ENCODE measurements at places on chromosomes 3 and 15.

DNA sequence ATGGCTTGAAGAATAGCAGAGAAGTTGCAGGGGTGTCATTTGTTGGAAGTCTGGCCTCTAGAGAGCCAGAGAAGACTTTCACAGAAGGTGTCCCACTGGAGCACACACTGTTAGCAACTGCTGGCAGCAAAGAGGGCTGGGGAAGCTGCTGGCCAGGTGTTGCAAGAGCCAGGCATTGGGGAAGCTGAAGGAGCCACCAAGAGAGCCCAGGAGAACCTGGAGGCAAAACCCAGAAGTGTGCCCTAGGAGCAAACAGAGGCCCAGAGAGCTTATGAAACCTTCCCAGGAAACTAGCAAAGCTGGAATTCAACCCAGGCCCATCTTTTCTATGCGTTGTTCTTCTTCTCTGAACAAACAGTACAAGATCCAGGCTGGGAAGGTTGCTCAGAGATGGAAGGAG lies 132.7 kb upstream of the TRIM42 start:
- DNase-seq: no peak

- DNase-seq: no peak
Measured at GRCh38 chr3:42589382-42590109, 1.1 kb upstream of the SS18L2 start.

- no peak for DNase-seq
Measured at GRCh38 chr15:73082812-73083211, 30.5 kb downstream of the NEO1 start.

GRCh38 chr15:51576911-51577500 lies 45.6 kb downstream of the DMXL2 start:
- no peak for DNase-seq

GRCh38 chr15:65309882-65310418 lies 5.5 kb downstream of the RNU5B-1 start:
- no peak for DNase-seq

- DNase-seq: no peak
Measured at GRCh38 chr3:193874512-193874911, 261.4 kb upstream of the HES1 start.

GRCh38 chr3:45056608-45057301 lies 30.7 kb downstream of the CLEC3B start:
- no peak for DNase-seq

- no peak for DNase-seq
Measured at GRCh38 chr3:25166016-25166415, 262.0 kb upstream of the RARB start.

GRCh38 chr15:51967583-51967982 lies 4.0 kb downstream of the LEO1 start:
- no peak for DNase-seq

DNA sequence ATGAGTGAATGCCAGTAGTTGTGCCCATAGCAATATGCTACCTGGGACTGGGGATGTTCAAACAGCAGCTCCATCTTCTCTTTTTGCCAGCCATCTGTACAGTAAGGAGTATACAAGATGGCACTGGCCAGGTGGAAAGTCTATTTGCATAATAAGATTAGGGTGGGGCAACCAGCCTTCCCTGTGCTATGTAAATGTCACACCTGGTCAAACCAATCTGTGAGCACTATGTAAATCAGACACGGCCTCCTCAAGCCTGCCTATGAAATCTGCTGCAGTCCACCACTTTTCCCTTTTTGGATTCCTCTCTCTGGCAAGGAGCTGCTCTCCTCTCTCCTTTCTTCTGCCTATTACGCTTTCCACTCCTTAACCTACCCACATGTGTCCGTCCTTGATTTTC lies 53.0 kb downstream of the C3orf80 start:
- no peak for DNase-seq

- DNase-seq: no peak
Measured at GRCh38 chr15:79169526-79170133, 79.0 kb upstream of the RASGRF1 start.

- no peak for DNase-seq
Measured at GRCh38 chr3:171838218-171838720, 4.9 kb upstream of the TMEM212 start.

DNA sequence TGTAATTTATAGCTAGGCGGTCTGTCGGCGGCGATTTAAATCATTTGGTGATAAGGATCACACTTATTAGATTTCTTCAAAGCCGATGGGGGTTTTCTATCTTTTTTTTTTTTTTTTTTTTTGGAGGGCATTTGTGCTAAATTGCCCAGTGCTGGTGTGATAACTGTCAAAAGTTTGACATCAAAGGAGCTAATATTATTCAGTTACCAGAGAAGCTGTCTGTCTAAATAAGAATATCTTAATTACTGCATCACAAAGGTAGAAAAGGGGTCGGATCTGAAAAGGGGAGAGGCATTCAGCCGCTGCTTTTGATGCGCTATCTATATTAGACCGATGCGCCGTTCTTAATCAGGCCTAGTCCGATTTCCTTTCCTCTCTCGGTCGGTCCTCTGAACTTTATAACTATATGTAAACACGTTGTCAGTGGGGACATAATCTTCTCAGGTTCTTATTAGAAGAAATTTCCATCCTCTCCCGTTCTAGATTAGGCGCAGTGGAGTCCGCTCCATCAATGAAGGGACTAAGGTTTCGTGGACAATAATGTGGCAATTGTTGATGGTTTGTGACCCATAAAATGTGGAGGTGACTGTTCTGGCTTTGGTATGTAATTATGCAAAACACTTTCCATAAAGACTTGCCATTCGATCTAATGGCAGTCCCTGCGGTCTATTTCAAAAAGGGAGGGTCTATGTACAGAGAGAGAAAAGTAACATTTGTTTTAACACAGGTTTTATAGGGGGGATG lies 31.7 kb downstream of the NR2F2 start:
- DNase-seq: no peak

- DNase-seq: no peak
Measured at GRCh38 chr3:194871864-194872668, 186.4 kb downstream of the FAM43A start.

GRCh38 chr15:63015618-63016017 lies 26.9 kb upstream of the TPM1 start:
- DNase-seq: no peak

GRCh38 chr3:23256741-23257435 lies 53.8 kb downstream of the UBE2E2 start:
- DNase-seq: no peak
